ENCODE measurements at places on chromosomes 7 and 10.
A peak's percentile ranks its signal among the peaks of the same experiment; 100 is the strongest.

- no peak for DNase-seq
Measured at GRCh38 chr7:142784716-142785115, 13.9 kb downstream of the PRSS2 start.

DNA sequence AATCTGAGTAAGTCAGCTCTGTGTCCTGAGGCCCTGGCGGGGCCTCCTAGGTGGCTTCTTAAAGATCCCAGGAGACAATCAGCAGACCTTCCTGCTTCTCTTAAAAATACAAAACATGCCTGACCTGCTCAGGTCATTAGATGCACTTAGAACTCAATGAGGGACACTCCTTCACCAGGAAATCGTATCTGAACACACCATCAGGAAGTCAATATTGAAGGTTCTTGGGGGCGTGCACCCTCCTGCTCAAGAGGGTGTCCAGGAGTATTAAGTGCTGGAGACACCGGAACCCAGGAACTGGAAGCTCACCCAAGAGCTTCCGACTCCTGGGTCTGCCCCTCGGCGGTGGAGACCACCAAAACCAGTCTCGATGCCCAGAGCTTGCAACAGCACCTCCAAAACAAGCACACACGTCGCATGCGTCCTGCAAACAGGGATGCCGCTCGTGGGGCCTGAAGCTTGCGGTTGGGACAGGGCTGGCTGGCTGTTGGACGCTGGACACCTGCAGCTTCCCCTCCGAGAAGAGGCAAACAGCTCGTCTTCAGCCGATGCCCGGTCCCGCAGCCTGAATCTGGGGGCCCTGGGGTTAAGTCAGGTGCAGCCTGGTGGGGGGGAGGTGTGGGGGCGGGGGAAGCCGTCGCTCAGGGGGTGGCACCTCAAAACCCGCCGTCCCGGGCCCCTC, 803 bp downstream of the RAPGEF5 start:
- DNase-seq: no peak

GRCh38 chr7:133352430-133352829, 99.6 kb downstream of the EXOC4 start:
- DNase-seq: no peak

DNA sequence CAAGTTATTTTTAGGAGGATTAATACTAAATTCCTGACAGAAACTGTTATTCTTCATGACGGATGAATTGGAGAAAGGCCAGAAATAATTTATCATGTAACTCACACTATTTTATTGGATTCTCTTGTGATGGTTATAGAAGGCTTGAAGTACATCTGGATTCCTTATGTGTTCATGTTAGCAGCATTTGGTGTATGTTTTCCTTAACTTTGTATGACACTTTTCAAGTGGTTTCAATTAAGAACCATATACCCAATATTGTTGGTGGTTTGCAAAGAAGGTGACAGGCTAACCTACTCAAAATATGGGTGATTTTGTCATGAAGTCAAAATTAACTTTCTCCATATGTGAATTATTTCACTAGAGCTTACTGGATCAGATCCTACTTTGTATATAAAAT, 532.2 kb upstream of the CNTNAP2 start:
- no peak for DNase-seq

DNA sequence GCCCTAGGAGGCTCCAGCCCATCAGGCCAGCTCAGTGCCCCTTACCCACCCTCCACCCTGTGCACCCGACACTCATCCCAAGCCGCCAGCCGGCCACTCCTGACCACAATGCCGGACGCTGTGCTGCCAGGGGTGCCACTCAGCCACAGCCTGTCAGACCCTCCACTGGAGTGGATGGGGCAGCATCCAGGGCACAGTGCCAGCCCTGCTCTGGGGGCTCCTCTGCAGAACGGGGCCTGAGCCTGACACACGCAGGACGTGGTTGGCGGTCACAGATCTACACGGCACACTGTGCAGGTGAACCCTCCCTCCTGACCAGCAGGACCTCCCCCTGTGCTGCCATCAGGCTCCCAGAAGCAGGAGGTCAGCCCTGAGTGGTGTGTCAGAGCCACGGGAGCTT, 114.7 kb downstream of the MAD1L1 start:
- no peak for DNase-seq

DNA sequence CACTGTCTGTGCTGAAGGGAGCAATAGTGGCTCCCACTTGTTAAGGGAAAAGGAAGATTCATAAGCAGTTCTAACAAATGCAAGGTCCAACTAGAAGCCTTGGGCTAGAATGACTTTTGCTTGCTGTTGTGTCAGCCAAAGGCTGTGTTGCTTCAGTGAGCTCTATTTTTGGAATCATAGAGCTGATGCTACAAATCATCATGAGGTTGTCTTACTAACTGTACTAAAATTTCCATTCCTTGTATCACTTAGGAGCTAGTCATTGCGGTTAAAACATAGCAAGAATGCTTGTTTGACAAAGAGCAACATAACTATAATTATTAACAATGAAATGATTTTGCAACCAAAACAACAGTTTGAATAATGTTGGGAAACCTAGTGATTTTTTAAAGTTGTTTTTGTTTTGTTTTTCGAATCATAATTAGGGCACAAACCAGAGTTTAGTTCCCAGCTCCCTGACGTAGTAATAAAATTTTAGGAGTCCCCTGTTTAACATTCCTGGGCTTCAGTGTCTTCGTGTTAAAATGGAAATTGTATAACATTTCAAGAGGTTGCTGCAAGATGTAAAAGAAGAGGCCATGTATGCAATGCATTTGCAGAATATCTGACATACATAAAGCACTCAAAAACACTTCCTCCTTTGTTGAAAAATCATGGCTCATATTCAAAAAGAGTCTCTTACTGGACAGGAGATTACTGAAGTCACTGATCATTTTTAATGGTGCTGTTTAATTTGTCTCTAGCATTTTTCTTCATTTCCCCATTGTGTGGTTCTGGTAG, 183.4 kb downstream of the MACC1 start:
- no peak for DNase-seq

GRCh38 chr7:136741941-136742340, 126.5 kb upstream of the CHRM2 start:
- no peak for DNase-seq

GRCh38 chr10:47418966-47419365, 34.9 kb upstream of the ZNF488 start:
- no peak for DNase-seq

- DNase-seq: no peak
Measured at GRCh38 chr7:137454246-137454724, 110.8 kb upstream of the PTN start.

- DNase-seq: no peak
Measured at GRCh38 chr7:77433901-77434300, 17.8 kb upstream of the GSAP start.

- DNase-seq: no peak
Measured at GRCh38 chr7:102450242-102450641, 14.4 kb downstream of the ALKBH4 start.

- peak; percentile 12 for DNase-seq
Measured at GRCh38 chr10:18104223-18104872, 35.9 kb upstream of the CACNB2 start.

GRCh38 chr7:158505683-158506082, 81.9 kb downstream of the PTPRN2 start:
- DNase-seq: no peak

- no peak for DNase-seq
Measured at GRCh38 chr7:37149051-37149772, 299.5 kb downstream of the ELMO1 start.

GRCh38 chr7:44366986-44367385, 41.6 kb upstream of the CAMK2B start:
- no peak for DNase-seq

DNA sequence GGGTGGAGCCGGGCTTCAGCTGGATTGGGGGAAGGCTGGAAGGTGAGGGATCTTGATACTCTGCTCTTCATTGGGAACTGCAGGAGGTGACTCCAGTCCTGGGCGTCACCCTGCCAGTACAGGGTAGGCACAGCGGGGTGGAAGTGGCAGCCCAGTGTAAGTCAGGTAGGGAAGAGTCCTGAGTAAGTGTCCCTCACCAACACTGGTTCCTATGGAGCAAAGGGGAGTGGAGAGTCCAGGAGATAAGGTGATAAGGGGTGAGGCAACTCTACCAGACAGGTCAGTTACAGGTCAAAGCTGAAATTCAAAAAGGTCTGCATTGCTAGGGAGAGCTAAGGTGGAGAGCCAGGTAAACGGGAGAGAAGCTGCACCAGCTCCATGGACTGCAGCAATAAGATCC, 145.6 kb upstream of the NFE2L3 start:
- DNase-seq: no peak

DNA sequence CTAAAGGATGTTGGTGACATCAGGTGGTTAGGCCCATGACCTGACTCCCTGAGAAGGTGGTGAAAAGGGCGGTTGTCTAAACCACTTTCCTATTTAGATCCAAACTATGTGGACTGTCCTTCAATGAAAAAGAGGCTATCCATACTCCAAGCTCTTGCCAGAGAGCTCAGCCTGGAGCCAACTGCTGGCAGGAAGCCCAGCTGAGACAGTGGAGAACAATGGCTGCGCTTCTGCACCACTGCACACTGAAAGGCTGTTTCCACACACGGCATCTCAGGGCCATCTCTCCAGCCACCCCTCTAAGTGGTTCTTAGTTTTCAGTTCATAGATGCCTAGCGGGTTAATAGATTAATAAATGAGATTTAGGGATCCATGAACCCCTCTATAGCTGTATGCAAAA, 488.8 kb upstream of the ZMIZ1 start:
- DNase-seq: no peak

GRCh38 chr10:95832216-95833041, 75.3 kb upstream of the CC2D2B start:
- no peak for DNase-seq

- DNase-seq: no peak
Measured at GRCh38 chr7:1892011-1892965, 222.2 kb downstream of the ELFN1 start.

DNA sequence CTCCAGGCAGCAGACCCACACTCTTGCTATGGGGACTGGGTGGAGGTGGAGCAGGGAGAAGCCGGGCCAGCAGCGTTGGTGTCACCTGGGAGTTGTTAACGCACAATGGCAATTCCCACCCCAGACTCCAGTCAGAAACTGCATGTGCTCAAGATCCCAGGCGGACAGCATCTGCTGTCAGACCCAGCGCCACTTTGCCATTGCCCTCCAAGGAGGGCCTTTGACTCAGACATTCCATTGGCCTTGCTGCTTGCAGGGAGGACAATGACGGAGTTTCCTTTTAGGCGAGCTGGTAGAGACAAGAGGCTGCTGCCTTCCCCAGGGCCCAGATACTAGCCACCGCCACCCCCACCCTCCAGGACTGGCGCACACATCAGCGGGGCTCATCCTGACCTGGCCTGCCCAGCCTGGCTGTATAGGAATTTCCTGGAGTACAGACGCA, 34.5 kb downstream of the ZNF775 start:
- no peak for DNase-seq

All from stimulated activated CD4-positive, alpha-beta T cell treated with anti-CD3 and anti-CD28 coated beads, TNF-alpha, amount 100 ng/mL, for 4 hours (primary cell).